ENCODE measurements at places on chromosomes 2 and 18. TPM values are rescaled to one million over a fixed set of nuclear protein-coding genes. Genes with fewer than 3 reads are reported as not detected.

DNA sequence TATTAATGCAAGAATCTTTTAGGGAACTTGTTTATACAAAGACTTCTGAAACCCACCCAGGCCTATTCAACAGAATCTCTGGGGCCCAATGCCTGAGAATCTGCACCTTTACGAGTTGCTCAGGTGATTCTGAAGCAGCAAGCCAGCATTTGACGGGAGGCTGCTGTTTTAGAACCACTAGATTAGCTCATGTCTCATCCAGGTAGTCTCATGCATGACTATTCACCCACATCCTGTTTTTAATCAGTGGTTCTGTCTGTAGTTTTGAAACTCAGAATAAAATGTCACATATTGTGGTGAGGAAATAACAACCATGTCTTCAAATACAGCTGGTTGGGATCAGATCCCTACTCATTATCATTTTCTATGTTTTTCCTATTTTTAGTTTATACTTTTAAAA is 39.5 kb downstream of the CYTIP start:
- H3K4me3 ChIP-seq: no peak overlapping the region
- H3K36me3 ChIP-seq: no peaks in the 10 kb centered on the region
- peaks cover 23% of the 10 kb centered on the region for H3K4me1 ChIP-seq
- no peaks in the 10 kb centered on the region for H3K27me3 ChIP-seq
- DNase-seq: peak; percentile 78
- H3K27ac ChIP-seq: peak overlapping the region; percentile 74

- H3K36me3 ChIP-seq: no peaks in the 10 kb centered on the region
- H3K4me3 ChIP-seq: no peak overlapping the region
- H3K27me3 ChIP-seq: no peaks in the 10 kb centered on the region
Measured at GRCh38 chr2:28004086-28004485, 113.6 kb downstream of the BABAM2 start.

DNA sequence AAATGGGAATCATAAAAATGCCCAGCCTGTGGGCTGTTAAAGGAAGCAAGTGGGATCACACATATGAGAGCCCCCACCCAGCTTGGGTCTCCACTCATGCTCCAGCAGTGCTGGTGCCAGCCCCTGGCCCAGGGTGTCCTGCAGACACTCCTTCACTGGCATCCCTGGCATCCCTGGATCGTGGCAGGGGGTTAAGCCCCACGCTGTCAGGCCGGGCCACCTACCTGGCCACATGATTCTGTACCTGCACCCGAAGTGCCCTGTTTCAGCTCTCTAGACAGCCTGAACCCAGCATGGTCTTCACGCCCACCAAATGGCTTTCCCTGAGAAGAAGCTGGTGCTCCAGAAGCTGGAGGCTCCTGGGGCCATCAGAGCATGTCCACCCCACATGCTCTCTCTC is 137.4 kb downstream of the INHBB start:
- H3K4me1 ChIP-seq: no peaks in the 10 kb centered on the region
- H3K4me3 ChIP-seq: no peak overlapping the region
- H3K27ac ChIP-seq: no peak overlapping the region
- H3K36me3 ChIP-seq: no peaks in the 10 kb centered on the region
- no peaks in the 10 kb centered on the region for H3K27me3 ChIP-seq

DNA sequence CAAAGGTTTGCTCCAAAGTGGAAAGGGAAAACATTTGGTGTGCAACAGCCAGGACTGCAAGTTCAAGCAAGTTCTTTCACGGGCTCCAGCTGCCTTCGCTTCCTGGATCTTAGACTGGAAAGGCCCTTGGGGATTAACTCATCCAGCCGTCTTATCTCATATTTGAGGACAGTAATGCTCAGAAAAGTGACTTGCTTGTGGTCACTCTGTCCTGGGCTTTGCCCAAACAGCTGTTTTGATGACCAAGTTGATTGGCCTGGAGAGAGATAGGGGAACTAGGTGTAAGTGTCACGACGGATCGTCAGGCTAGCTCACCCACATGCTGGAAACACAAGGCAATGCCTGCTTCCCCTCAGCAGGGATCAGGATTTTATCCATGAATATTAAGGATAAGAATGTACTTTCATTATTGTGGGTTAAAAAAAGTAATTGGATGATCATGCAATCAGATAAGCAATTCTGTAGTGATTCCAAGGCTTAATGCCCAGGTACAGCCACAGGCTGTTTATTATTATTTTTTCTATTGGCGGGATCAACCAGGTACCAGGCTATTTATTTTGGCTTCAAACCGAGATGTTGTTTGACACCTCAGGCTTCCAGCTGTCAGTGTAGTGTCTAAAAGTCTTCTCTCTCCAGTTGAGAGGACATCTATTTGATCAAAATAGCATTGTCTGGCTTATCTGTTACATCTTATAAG is 162.5 kb upstream of the EPAS1 start:
- no peak overlapping the region for H3K4me3 ChIP-seq
- H3K27ac ChIP-seq: no peak overlapping the region
- DNase-seq: no peak
- no peaks in the 10 kb centered on the region for H3K27me3 ChIP-seq

GRCh38 chr2:44997963-44998362 is 11.3 kb downstream of the SIX2 start:
- H3K27me3 ChIP-seq: peaks cover 79% of the 10 kb centered on the region
- no peaks in the 10 kb centered on the region for H3K36me3 ChIP-seq
- no peak for DNase-seq
- H3K4me3 ChIP-seq: no peak overlapping the region
- H3K27ac ChIP-seq: no peak overlapping the region

The ZNF804A gene
- 0.43 TPM for total RNA-seq

The NETO1 gene
- total RNA-seq: 17.1 TPM

The TRPM8 gene
- total RNA-seq: not detected

Data from spleen (tissue), 13 donors.